CD4-positive, alpha-beta T cell treated with Interferon gamma for 1 hour (primary cell): ENCODE measurements at places on chromosomes 12 and 14.

DNA sequence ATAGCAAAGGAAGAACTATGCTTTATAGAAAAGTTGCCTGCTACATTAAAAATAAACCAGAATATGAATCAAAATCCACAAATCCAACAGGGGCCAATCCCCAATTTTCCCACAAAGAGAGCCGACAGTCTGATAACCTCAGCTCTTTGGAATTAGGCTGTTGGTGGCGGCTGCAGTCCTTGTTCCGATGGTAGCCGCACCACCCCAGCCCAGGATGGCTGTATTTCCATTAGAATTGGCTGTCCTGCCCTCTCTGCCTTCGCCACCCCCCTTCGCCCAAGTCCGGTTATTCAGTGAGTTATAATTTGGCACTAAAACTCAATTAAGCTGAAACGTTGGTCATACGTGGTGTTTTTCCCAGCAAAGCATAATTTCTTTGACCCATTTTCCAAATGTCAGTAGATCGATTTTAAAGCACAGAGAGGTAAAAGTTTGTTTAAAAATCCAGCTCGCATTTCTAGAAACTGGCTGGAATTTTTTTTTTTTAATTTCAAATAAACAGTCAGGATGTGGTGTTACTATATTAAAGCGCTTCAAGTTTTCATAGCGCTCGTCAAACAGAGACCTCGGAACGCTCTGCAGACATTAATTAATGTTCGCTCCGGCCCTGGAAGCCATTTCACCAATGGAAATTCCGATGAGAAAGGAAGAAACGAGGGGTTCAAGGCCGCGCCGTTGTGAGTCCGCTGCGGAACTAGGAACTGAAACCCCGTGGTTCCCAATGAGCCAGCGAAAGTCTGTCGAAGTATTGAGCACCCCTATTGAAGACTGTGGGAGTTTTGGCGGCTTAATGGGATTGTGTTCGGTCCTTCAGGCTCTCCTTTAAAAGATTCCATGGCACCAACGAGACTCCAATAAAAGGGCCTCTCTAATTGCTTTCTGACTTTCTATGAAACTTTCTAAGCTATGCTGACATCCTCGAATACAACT, 104.8 kb upstream of the DIO3 start:
- DNase-seq: no peak

DNA sequence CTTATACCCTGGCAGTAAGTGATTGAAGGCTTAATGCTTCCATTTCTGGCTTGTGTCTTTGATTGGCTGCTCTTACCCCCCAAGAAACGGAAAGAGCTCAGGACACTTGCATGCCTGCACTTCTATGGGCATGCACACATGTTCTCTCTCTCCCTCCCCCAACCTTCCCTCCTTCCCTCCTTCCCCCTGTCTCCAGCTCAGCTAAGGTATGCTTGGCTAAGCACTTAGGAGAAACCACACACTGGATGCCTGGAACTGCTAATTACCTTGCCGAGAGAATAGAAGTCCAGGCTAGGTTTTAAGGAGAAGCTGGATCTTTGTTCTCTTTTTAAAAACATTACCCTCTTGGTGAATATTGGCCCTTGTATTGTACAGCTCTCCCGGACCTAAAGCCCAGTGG, 1072.8 kb upstream of the TMEM132C start:
- no peak for DNase-seq

DNA sequence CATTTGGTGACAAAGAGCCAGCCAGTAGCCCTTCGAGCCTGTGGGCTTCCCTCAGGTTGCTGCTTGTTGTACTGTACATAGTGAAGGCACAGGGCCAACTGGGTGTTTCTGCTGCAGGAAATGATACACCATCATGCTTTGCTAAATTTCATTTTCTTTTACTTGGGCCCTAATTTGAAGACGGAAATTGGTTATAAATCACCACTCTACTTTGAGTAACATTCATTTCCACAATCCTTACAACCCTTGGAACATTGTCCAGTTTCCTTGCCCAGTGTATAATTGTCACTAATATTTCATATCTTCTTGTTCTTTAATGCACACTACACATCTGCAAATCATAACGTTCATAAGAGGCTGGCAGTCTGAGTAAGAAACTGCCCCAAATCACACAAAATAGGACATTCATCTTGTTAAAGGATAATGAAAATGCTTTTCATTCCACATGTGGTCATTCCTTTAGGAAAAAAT, 30.2 kb downstream of the MSRB3 start:
- DNase-seq: no peak

DNA sequence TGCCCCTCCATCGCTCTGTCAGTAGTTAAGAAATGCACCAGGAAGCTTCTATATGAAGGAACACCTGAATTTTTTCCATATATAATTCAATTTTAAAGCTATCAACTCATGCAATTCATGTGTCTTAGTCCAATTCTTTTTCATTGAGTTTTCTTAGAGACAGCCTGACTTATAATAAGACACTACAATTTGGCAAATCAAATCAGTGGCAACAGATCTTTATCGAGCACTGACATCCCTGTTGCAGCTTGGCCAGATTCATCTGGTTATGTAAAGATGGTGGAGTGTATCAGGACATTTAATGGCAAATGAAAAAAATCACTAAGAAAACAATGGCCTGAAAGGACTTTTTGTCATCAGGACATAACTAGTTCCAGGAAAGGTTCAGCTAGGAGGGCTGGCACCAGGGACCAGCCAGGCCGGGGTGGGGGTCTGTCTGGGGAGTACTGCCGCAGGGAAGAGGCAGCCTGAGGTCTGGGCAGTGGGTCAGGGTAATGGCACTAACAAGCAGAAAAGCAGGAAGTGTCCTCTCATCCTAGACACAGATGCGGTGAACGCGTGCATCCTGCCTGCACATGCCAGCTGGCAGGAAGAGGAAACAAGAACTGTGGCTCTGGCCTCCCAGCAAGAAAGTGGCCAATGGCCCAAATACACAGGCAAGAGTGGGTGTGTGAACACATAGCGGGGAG, 100.5 kb upstream of the LMNTD1 start:
- no peak for DNase-seq

DNA sequence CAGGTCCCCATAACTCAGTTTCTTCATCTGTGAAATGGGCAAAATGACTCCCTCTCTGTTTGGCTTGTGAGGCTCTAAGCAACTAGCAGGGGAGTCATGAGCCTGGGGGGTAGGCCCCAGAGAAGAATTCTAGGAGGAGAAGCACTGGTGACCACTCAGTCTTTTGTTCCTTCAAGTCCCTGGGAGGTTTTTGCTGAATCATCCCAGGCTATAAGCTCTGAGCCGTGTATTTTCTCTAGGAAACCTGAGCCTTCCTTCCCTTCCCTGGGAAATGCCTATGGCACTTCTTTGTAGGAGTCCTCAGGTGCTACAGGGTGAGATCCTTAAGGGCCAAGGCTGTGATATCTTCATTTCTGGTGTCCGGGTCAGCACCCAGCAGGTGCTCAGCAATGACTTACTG, 4.5 kb downstream of the RPH3A start:
- DNase-seq: no peak

DNA sequence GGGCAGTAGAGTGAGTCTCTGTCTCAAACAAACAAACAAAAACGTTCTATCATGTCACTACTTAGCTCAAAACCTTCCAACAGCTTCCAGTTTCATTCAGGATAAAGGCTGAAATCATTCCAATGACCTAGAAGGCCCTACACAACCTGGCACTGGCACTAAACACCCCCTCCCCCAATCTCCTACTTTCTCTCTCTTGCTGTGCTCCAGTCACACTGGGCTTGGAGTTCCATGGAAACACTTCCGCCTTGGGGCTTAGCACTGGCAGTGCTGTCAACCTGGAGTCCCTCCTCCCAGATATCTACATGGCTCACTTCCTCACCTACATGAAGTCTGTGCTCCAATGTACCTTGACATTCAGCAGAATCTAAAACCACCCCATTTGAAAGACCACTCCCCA, 65.0 kb upstream of the SINHCAF start:
- DNase-seq: no peak

DNA sequence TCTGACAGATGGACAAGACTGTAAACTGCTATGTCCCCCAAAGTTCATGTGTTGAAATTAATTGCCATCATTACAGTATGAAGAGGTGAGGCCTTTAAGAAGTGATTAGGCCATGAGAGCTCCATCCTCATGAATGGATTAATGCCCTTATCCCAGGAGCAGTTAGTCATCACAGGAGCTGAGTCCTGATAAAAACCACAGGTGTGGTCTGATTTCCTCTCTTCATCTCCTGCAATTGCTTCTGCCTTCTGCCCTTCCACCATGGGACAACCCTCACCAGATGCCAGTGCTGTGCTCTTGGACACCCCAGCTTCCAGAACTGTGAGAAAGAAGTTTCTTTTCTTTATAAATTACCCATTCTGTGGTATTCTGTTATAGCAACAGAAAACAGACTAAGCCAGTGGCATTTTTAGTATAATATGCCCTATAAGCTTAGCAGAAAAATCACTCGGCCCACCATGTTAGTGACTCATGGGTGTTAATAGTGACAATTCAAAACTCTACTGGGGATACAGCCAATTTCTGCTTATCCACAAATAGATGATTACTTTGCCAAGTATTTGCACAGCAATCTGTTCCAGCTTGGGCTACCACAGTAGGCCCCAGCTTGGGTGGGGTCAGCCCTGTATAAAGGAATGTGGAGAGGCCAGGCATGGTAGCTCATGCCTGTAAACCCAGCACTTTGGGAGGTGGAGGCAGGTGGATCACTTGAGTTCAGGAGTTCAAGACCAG, 129.0 kb upstream of the BCL2L14 start:
- no peak for DNase-seq
